ENCODE measurements at places on chromosomes 5 and 9.
A peak's percentile ranks its signal among the peaks of the same experiment; 100 is the strongest.

- no peak for DNase-seq
These were observed 53.4 kb downstream of the SLC22A5 start for GRCh38 chr5:132422720-132423437.

- DNase-seq: no peak
These were observed 345.7 kb upstream of the SLC30A5 start for GRCh38 chr5:68748101-68748500.

DNA sequence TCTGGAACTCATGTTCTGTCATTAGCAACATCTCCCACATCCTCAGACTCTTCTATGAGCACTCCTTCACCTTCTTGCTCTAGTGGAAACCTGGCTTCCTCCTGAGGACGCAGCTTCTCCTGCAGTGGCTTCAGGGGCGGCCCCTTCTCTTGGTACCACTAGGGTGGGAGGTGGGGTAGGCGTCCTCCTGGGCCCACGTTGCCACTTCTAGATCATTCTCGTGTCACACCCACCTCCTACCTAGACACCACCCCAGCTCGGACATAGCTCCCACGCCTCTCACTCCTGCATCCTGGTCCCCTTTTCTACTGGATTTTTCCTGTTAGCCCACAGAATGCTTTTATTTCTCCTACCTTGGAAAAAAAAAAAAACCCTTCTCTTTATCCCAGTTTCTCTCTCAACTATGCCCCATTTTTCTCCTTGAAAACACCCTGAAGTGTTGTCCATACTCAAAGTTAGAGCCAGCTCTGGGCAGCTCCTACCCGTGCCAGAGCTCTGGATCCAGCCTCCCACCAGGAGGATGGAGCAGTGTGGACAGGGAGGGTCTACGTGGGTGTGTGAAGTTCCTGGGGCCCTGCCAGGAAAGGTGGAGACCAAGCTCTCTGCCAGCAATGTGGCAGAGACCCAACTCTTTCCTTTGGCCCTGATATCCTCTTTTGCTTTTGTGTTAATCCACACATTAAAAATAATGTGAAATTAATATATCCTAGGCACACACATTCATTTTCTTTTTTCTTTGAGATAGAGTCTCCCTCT, 179.2 kb downstream of the HSPA4 start:
- DNase-seq: no peak

- DNase-seq: no peak
These were observed 27.2 kb upstream of the NOTCH1 start for GRCh38 chr9:136572828-136573625.

- DNase-seq: no peak
These were observed 364.2 kb downstream of the NNT start for GRCh38 chr5:43967165-43967564.

- no peak for DNase-seq
These were observed 990.4 kb downstream of the EFNA5 start for GRCh38 chr5:106680330-106680729.

DNA sequence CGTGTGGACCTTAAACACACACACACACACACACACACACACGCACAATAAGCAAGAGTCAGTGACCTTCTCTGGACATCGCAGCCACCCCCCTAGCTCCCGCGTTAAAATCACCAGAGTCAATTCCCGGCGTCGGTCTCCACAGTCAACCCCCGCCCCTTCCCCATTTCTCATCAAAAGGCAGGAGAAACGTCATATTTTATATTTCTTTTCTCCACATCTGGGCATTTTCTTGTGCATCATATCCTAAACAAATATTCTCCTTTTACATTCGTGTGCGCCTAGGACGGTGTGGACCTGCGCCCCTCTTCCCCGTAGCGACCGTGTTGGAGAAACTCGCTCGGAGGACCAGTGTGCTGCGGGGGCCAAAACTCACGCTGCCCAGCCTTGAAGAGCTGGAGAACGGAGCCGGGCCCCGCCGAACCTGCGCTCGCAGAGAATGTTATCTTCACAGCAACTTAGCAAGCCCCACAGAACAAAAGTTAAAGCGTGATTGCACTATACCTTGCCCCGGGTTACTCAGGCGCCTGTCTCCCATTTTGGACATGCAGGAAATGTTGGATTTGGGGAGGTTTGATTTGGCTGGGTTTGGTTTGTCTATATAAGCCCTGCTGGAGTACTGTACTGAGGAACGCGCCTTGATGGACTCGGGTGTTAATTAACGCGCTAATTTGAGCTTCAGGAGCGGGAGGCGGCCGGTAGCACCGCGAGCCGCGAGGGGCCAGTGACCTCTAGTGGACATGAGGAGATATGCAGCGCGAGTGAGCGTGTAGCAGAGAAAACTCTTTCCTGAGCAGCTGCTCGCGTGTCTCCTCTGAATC, 192.4 kb downstream of the MEF2C start:
- peak; percentile 13 for DNase-seq

GRCh38 chr5:169805937-169806700, 169.0 kb downstream of the DOCK2 start:
- no peak for DNase-seq

GRCh38 chr9:106481013-106481609, 381.9 kb upstream of the ZNF462 start:
- DNase-seq: no peak

- DNase-seq: no peak
These were observed 72.7 kb upstream of the NFIL3 start for GRCh38 chr9:91496351-91496750.

DNA sequence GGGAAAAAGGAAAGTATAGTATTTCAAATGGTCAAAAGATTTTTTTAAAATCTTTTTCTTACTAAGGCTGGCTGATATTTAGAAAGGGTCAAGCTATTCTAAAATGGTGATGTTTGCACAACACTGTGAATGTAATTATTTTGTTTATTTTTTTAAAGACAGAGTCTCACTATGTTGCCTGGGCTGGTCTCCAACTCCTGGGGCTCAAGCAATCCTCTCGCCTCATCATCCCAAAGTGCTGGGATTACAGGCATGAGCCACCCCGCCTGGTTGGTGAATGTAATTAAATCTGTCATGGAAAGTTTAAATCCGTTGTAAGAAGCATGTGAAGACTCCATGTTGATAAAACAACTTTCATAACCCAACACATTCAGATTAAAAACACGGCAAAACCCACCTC, 2.6 kb downstream of the UBTD2 start:
- DNase-seq: no peak

DNA sequence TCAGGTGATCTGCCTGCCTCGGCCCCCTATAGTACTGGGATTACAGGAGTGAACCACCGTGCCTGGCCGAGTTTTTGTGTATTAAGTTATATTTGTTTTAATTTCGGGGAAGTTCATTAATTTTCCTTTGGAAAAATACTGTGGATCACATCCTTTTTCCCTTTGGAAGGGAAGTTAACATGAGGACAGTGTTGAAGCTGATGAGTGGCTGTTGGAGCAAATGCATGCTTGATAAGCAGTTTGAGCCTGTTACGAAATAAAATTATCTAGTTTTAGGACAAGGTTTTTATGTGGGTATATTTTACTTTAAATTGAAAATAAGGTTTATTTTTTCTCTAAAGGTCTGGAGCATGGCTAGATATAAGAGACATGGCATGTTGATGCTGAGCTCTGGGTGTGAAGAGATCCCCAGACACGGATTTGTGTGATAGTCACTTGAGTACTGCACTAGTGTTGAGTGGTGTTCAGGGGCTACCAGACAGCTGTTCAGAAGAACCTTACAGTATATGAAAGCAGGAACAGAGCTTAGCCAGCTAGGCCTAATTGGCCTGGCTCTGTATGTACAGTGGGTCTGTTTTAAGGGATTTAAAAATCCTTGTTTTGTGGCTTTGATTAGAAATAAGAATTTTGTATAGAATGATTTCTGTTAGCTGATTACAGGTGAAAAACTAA, 17.4 kb downstream of the LMNB1 start:
- no peak for DNase-seq

- DNase-seq: no peak
These were observed 23.7 kb upstream of the LRRC19 start for GRCh38 chr9:27029186-27029585.

- DNase-seq: no peak
These were observed 43.6 kb downstream of the ROPN1L start for GRCh38 chr5:10485142-10485795.

- DNase-seq: no peak
These were observed 1.4 kb upstream of the KIF12 start for GRCh38 chr9:114100536-114100935.

DNA sequence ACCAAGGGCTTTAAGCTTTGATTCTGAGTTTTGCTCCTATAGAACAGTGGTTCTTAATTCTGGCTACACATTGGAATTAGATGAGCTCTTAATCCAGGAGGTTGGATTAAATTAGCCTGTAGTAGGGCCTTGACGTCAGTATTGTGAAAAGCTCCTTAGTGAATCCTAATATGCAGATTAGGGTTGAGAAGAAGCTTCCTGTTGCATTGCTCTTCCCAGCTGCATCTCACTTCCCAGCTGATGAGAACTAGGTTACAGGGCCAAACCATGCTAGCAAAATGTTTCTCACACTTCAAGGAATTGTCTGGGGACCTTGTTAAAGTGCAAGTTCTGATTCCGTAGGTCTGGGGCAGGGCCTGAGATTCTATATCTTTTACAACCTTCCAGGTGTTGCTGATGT, 300.0 kb downstream of the ZSWIM6 start:
- no peak for DNase-seq

DNA sequence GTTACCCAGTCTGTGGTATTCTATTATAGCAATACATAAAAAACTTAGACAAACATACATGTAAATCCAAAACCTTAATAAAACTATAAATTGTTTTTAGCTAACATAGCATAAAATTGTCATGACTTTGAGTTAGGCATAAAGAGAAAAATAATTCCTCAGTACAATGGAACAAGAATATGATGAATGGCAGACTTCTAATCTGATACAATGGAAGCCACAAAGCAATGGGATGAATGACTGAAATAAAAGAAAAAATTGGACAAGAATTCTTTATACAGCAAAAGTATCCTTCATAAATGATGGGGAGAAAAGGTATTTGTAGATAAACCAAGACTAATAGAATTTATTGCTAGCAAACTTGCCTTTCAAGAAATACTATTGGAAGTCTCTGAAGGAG, 524.2 kb downstream of the GABRG2 start:
- no peak for DNase-seq

- DNase-seq: no peak
These were observed 20.3 kb upstream of the NINJ1 start for GRCh38 chr9:93154293-93154903.

- no peak for DNase-seq
These were observed 21.5 kb upstream of the COL5A1 start for GRCh38 chr9:134619983-134620661.

GRCh38 chr9:68690088-68690487, 15.0 kb upstream of the PIP5K1B start:
- no peak for DNase-seq

- no peak for DNase-seq
These were observed 11.2 kb upstream of the RPS14 start for GRCh38 chr5:150460781-150461180.

GRCh38 chr5:117379521-117379920, 804.9 kb upstream of the SEMA6A start:
- DNase-seq: no peak

DNA sequence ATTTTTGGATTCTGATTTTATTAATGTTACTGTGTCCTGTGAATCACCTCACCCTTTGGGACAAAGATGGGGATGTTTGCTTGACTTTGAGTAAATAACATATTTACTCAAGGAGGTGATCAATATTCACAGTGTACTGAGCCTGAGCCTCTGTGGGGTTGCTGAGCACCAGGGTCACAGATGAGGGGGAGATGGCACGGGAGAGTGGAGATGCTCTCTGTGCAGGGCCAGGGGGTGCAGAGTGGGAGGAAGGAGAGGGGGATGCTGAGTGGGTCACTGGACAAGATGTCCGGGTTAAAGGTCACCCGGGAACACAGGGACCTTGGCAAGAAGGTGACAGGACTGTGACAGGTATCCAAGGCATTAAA, 4.0 kb downstream of the SQSTM1 start:
- no peak for DNase-seq

DNA sequence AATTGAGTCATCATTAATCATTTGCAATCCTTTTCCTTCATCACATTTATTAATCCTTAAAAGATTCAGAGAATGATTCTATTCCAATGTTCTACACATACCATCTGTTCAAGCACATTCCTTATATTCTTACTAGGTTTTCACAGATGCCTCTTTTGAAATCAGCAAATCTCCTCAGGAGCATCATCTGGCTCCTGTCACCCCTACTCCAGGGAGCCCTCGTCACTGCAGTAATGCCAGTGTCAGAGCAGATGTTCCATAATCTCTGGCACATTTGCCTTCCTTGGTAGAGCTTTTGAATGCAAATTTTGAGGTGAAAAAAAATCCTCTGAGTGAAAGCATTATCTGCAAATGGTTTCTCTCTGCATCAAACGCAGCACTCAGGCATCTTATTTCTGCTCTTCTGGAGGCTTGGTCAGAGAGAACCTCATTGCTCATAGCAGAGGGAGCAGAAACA, 7.6 kb upstream of the KCNV2 start:
- no peak for DNase-seq

- no peak for DNase-seq
These were observed 642 bp upstream of the ITGA1 start for GRCh38 chr5:52786949-52787599.

- no peak for DNase-seq
These were observed 31.0 kb upstream of the FSD1L start for GRCh38 chr9:105416840-105417239.

DNA sequence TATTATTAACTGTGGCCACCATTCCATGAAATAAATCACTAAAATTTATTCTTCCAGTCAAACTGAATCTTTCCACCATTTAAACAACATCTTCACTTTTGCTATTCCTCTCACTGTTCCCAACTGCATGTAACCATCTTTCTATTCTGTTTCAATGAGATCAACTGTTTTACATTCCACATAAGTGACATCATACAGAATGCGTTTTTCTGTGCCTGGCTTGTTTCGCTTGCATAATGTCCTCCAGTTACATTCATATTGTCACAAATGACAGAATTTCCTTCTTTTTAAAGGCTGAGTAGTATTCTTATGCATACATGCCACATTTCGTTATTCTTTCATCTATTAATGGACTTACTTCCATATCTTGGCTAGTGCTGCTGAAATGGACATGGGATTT, 738.2 kb downstream of the SEMA5A start:
- DNase-seq: no peak

- DNase-seq: no peak
These were observed 57.3 kb upstream of the TAF11L2 start for GRCh38 chr5:17440766-17441165.

DNA sequence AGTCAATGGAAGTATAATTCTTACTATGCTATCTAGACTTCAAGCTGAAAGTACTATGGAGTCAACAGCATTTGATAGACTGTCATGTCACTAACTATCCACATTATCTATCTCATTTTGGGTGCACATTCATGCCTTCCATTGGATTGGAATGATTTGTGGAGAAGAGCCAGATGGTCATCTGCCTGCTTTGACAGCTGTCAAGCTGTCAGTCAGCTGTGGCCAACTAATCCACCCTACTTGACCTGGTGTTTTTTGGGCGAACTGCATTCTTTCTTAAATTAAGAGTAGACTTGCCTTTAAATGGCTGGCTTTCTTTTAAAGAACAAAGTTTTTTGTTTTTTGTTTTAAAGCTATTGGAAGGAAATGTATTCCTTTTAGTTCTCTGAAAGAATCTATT, 151.5 kb downstream of the DCP2 start:
- DNase-seq: no peak

- DNase-seq: no peak
These were observed 257.5 kb downstream of the GADD45G start for GRCh38 chr9:89862316-89862715.

All from stimulated activated CD4-positive, alpha-beta T cell treated with anti-CD3 and anti-CD28 coated beads, Interleukin-1b, Interleukin-23, amount 100 ng/mL, for 1 hour (primary cell).